ENCODE measurements at places on chromosomes 2 and 18. TPM values are rescaled to one million over a fixed set of nuclear protein-coding genes. Genes with fewer than 3 reads are reported as not detected.

MEX3C gene
- polyA plus RNA-seq = 78.2 TPM

TGFBRAP1 gene
- polyA plus RNA-seq = 13.3 TPM

GKN1 gene
- not detected for polyA plus RNA-seq

DSG1 gene
- not detected for polyA plus RNA-seq

PROM2 gene
- 14.6 TPM for polyA plus RNA-seq

MYO7B gene
- 0.70 TPM for polyA plus RNA-seq

DSC2 gene
- 18.3 TPM for polyA plus RNA-seq

CTAGE1 gene
- polyA plus RNA-seq = not detected

LAMA3 gene
- polyA plus RNA-seq = 122 TPM

G6PC2 gene
- polyA plus RNA-seq = not detected

HK2 gene
- 4.5 TPM for polyA plus RNA-seq

FIGN gene
- 9.0 TPM for polyA plus RNA-seq

Measured in right lung (tissue), 10 donors.